Psoas muscle (tissue), 8 donors: ENCODE measurements at places on chromosomes 7 and 10. TPM values are rescaled to one million over a fixed set of nuclear protein-coding genes. Genes with fewer than 3 reads are reported as not detected.

Gene ALOX5
- total RNA-seq = 1.6 TPM

Gene MTURN
- total RNA-seq = 43.8 TPM

Gene XRCC2
- 0.26 TPM for total RNA-seq

Gene GPR15LG
- not detected for total RNA-seq

Gene SERPINE1
- total RNA-seq = 7.1 TPM

Gene SYT15
- 2.6 TPM for total RNA-seq

Gene RBP3
- total RNA-seq = not detected

DNA sequence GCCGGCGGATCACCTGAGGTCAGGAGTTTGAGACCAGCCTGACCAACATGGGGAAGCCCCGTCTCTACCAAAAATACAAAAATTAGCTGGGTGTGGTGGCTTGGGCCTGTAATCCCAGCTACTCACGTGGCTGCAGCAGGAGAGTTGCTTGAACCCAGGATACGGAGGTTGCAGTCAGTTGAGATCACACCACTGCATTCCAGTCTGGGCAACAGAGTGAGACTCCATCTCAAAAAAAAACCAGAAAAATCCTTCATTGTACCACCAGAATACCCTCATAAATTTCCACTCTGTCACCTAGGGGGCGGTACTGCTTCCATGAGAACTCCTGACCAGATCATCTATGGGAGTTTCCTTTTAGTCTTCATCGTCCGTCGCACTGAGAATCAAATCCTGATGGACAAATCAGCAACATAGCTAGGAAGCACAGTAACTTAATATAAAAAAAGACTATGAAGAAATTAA, 225.8 kb upstream of the KLF14 start:
- H3K4me3 ChIP-seq = no peak overlapping the region
- peaks cover 3% of the 10 kb centered on the region for H3K36me3 ChIP-seq
- peak overlapping the region; percentile 47 for H3K27ac ChIP-seq
- peaks cover 53% of the 10 kb centered on the region for H3K4me1 ChIP-seq
- no peak for DNase-seq

- no peaks in the 10 kb centered on the region for H3K27me3 ChIP-seq
- no peak overlapping the region for H3K4me3 ChIP-seq
- no peaks in the 10 kb centered on the region for H3K36me3 ChIP-seq
- DNase-seq = no peak
- no peak overlapping the region for H3K27ac ChIP-seq
- H3K4me1 ChIP-seq = no peaks in the 10 kb centered on the region
Measured at GRCh38 chr10:62399211-62399610, 25.0 kb downstream of the ZNF365 start.

DNA sequence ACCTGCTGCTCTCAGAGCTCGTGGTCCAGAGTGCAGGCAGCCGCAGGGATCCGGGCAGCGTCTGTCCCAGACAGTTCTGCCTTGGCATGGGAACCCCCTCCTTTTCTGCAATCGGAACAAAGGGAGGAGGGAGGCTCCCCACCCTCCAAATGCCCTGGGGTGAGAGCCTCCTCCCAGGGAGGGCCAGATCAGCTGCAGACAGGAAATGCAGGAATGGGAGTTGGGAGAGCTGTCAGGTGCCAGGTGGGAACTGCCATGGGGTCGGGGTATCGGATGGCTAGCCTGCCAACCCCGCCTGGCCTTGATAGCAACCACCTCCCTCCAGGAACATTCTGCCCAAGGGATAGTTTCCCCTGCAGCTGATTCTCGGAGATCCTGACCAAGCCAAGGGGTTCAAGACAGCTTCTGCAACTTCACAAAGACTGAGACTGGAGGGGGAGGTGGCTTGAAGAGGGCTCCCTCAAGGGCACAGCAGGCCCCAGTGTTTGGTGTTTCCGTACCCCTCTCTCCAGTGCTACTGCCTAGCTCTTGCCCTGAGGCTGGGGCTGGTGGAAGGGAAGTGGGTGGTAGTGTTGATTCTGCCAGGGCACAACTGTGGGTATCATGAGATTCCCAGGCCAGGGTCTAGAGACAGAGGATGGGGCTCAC, at the start of gene CALML5:
Gene CALML5 (minus strand): TSS at position 78 of the 648 bp plus-strand sequence. CDS start 132 bp downstream, outside the sequence.
- no peak within 1 kb of the TSS for H3K27ac ChIP-seq
- H3K4me3 ChIP-seq = no peak within 1 kb of the TSS
- no peaks in the 10 kb centered on the region for H3K4me1 ChIP-seq

GRCh38 chr10:128302808-128303207, 176.6 kb upstream of the MKI67 start:
- no peak overlapping the region for H3K4me3 ChIP-seq
- no peak for DNase-seq
- no peaks in the 10 kb centered on the region for H3K36me3 ChIP-seq
- H3K4me1 ChIP-seq = no peaks in the 10 kb centered on the region

- H3K27ac ChIP-seq = peak overlapping the region; percentile 46
Measured at GRCh38 chr10:34526186-34526585, 288.9 kb downstream of the PARD3 start.

DNA sequence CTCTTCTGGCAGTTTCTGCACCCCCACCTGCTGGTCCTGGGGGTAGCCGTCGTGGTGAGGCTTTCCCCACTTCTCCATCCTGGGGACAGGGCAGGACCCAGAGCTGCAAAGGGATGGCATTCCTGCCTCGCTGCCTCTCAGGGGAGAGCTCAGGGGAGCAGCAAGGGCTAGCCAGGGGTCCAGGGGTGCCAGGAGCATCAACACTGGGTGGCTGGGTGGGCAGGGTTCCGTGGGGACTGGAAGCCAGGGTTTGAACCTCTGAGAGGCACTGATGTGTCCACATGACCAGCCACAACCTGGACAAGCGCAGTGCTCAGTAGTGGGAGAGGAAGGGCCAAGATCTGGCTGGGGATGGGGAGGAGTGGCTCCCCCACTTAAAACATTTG, 5.6 kb downstream of the ABCB8 start:
- H3K27me3 ChIP-seq = no peaks in the 10 kb centered on the region
- H3K36me3 ChIP-seq = peaks cover 6% of the 10 kb centered on the region
- H3K4me3 ChIP-seq = no peak overlapping the region
- H3K27ac ChIP-seq = no peak overlapping the region

DNA sequence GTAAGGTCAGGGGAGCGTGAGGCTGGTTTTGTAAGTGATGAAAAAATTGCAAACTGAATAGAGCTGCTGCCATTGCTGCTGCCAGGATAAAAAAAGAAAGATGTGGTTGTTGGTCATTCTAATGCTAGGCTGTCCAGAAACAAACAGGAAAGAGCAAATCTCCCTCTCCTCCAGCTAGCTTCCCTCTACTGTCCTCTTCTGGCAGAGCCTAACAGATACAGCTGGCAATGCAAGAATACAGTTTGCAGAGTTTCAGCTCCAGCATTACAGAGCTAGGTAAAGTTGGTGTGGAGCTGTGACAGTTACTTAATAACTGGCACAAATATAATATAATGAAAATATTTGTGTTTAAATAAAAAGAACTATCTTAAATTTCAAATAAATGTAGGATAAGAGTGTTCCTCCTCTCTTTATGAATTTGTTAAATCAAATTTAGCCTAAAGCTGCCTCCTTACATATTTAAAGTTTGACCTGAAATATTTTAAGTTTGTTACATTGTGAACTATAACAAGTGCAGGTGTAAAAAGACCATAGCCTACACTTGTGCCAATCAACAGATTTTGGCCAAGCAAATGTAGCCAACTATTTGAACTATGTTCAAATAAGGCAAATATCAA, 407.7 kb downstream of the SH2D4B start:
- no peak overlapping the region for H3K4me3 ChIP-seq
- no peak for DNase-seq
- no peaks in the 10 kb centered on the region for H3K27me3 ChIP-seq
- no peaks in the 10 kb centered on the region for H3K4me1 ChIP-seq
- no peaks in the 10 kb centered on the region for H3K36me3 ChIP-seq
- no peak overlapping the region for H3K27ac ChIP-seq

DNA sequence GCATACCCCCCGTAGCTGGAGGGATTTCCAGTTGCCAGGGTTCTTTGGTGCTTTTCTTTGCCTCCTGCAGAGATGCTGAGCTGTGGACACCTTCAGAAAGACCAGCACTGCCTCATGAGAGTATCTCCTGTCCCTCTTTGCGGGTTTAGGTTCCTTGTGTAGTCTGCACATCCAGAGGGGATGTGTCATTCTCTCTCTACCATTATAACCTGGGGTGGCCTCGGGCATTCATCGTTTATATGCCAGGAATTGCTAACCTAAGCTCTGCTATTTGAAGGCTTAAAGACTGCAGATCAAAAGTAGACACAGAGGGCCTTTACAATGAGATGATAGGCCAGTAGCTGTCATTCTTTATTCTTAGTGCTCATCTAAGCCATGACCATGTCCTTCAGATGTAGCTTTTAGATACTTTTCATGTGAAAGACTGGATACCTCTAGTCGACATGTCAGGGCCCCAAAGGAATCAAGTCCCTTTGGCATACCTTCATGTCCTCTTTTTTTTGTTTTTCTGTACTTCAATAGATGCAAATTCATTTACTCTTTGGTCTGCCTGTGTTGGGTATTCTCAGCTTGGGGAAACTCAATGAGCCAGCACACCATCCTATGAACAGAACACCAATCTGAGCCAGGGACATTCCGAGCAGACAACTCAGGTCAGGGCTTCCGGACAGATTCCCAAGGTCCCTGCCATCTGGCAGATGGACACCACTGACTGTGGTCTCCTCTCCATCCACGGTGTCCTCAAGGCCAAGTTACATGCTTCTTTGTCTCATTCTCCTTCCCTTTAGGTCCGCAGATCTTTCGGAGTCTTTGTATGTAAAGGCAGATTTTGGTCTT, 129.3 kb downstream of the NRF1 start:
- DNase-seq = peak; percentile 75
- peak overlapping the region; percentile 86 for H3K27ac ChIP-seq
- H3K36me3 ChIP-seq = peaks cover 3% of the 10 kb centered on the region

- no peak overlapping the region for H3K27ac ChIP-seq
- peaks cover 64% of the 10 kb centered on the region for H3K36me3 ChIP-seq
- no peaks in the 10 kb centered on the region for H3K27me3 ChIP-seq
- H3K4me1 ChIP-seq = no peaks in the 10 kb centered on the region
Measured at GRCh38 chr10:836782-837181, 94.7 kb downstream of the LARP4B start.

DNA sequence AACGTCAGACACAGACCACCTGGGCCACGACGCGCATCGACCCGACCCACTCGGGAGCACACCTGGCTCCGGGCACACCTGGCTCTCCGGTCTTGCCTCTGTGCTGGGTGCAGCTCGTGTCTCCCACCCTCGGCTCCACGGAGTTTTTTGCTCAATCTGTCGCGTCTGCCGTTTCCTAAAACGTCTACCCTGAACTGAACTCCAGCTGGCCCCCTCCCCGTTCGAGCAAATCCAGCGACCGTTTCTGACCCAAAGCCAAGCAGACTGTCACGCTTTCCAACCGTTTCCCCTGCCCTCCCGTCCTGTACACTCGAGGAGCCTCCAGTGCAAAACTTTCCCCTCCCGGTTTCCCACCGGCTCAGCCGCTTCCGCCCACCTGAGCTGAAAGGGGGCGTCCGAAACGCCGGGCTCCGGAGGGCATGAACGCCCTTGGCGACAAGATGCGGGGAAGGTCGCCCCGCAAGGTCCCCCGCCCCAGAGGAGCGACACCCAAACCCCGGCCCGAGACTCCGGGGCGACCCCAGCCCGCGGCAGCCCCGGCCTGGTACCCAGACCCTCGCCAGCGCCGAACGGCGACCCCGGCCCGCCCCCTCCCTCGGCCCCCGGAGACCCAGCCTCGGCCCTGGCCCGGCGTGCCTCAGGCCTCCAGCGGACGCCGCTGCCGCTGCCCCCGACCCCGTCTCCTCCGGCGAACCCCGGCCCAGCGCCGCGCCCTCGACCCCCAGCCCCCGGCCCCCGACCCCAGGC, 557 bp downstream of the CYTH3 start:
- peaks cover 35% of the 10 kb centered on the region for H3K4me1 ChIP-seq
- H3K27ac ChIP-seq = peak overlapping the region; percentile 81
- peak overlapping the region; percentile 92 for H3K4me3 ChIP-seq
- no peaks in the 10 kb centered on the region for H3K27me3 ChIP-seq
- H3K36me3 ChIP-seq = no peaks in the 10 kb centered on the region
- peak; percentile 59 for DNase-seq

GRCh38 chr7:30986738-30987137, 23.0 kb downstream of the GHRHR start:
- no peaks in the 10 kb centered on the region for H3K36me3 ChIP-seq
- H3K4me1 ChIP-seq = no peaks in the 10 kb centered on the region
- H3K27me3 ChIP-seq = no peaks in the 10 kb centered on the region
- DNase-seq = no peak
- no peak overlapping the region for H3K27ac ChIP-seq

DNA sequence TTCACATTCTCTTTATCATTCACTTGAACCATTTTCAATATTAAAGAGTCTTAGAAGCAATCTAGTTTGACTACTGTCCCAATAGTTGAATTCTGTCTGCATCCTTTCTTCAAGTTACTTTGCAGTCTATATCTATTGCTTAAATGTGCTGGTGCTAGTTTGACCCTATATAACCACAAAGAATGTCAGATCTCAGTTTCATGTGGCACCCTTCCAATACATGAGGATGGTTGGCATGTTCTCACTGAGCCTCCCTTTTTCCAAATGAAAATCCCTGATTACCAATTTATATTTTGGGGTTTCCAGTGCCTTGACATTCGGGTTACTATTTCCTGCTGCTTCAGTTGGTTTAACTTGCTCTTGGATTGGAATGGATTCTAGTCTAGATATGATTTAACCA, 292.7 kb downstream of the EXOC4 start:
- no peaks in the 10 kb centered on the region for H3K27me3 ChIP-seq
- H3K36me3 ChIP-seq = no peaks in the 10 kb centered on the region
- DNase-seq = no peak
- no peak overlapping the region for H3K4me3 ChIP-seq
- no peak overlapping the region for H3K27ac ChIP-seq

- no peak overlapping the region for H3K27ac ChIP-seq
- peak; percentile 19 for DNase-seq
- H3K36me3 ChIP-seq = peaks cover 7% of the 10 kb centered on the region
- H3K4me1 ChIP-seq = no peaks in the 10 kb centered on the region
Measured at GRCh38 chr10:93337309-93337721, 144.8 kb downstream of the MYOF start.

DNA sequence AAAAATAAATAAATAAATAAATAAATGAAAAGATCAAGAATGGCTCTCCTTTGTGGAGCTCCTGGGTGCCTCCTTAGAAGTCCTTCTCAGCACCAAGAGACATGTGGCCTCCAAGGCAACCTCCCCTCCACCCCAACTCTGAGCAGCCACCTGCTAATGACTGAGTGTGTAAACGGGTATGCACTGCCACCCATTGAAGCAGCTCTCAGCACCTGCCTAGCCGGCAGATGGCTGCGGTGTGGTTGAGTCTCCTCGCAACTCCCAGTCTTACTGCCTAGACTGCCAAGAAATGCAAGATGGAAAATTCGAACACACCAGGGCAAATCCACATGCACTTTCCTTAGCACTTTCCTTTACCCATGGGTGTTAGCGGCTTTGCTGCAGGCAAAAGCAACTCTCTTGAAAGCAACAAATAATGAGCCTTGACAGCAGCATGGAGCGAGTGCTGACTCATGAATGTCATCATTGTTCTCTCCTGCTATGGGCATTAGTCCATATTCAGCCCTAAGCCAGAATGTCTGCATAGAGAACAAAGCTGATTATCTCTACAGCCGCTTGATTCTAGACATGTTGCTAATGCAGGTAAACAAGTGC, 913.9 kb upstream of the AUTS2 start:
- no peak for DNase-seq
- H3K4me3 ChIP-seq = no peak overlapping the region
- H3K27me3 ChIP-seq = no peaks in the 10 kb centered on the region
- no peaks in the 10 kb centered on the region for H3K36me3 ChIP-seq
- no peaks in the 10 kb centered on the region for H3K4me1 ChIP-seq
